ENCODE measurements at places on chromosomes 13 and 19.

DNA sequence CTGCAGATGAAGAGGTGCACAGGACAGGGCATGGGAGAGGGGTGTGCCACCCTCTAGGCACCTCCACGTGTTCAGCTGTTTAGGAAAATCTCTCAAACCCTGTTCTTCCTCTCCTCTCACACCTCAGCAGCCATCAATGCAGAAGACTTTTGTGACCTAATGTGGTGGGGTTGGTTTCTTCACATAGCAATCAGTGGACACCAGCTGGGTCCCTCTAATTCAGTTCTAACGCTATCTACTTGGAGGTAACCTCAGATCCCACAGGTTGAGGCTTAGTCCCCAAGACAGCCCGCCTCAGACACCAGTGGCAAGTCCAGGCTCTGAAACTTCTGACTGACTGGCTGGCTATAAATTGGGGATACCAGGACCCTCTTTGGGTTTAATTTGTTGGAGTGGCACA, 69.9 kb upstream of the ANKRD10 start:
- DNase-seq, result no peak

DNA sequence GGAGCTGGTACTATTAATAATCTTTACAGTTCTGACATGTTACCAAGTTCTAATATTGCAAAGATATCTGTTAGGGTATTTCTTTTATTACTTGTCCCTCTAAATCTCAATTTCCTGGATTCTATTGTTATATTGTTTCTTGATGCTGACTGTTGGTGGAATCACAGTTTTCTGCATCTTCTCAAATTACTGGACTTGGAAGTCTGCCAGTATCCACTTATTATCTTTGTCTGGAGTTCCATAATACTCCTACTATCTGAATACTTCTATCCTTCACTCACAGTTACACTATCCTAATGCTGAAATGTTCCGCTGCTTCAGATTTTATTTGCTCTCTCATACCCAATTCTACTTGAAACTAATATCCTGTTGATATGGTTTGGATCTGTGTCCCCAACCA, 1985.7 kb upstream of the PRR20A start:
- no peak for DNase-seq

DNA sequence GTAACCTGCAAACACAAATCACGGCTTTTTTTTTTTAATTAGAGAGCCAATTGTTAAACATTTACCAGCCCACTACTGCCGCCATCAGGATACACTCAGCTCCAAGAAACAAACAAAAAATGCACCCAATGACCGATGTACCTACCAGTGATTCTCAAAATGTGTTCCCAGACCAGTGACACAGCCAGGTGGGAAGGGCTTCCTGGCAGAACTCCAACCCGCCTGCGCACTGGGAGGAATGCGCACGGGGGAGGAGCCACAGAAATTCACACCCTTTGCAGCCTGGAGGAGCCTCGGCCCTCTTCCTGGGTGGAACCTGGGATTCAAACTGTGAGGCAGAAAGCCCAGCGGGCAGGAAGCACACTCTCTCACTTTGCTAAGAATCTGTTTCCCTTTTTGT, 255.9 kb downstream of the TBC1D4 start:
- no peak for DNase-seq

DNA sequence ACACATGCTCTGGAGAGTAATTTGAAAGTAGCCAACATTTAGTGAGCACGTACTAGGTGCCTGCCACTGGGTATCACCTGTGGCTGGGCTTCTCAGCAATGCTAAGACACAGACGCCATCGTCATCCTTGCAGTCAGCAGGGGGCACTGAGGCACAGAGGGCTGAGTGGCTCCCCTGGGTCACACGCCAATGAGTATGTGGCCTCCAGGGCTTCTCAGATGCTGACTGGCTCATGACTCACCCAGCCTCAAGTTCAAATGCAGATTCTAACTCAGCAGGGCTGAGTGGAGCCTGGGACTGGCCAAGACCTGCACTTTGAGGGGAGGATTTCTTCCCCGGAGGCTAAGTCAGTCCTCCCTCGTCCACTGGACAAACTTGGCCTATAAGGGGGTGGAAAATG, 115.1 kb upstream of the CACNA1A start:
- peak; percentile 67 for DNase-seq

DNA sequence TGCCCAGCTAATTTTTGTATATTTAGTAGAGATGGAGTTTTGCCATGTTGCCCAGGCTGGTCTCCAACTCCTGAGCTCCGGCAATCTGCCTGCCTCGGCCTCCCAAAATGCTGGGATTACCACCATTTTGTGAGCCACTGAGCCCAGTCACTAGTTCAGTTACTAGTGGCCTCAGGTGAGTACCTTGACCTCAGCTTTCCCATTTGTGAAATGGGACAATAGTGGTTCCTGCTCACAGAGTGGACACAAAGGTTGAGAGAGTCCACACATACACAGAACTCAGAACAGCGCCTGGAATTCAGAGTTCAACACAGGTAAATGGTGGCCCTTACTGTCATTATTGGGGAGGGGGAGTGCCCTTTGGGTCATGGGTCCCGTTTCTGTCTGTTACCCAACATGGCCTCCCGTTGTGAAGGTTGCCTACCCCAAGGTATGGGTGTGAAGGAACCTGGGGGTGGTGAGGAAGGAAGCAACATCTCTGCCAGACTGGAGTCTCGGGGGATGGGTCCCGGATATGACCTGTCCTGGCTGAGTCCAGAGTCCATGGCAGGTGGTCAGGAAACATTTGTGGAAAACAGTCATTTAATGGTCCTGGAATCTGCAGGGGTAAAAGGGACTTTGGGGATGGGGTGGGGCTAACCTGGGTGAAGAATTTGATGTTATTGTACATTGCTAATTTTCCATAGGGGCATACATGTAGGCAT, 11.7 kb upstream of the IRGC start:
- no peak for DNase-seq

DNA sequence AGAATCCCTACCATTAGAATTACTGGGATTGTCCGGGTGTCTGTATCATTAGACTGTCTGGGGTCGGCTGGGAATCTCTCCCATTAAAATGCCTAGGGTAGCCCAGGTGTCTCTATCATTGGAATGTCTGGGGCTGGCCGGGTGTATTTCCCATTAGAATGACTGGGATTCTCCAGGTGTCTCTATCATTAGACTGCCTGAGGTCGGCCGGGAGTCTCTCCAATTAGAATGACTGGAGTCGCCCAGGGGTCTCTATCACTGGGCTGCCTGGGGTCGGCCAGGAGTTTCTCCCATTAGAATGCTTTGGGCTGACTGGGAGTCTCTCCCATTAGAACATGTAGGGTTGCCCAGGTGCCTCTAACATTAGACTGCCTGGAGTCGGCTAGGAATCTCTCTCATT, 1560.7 kb downstream of the UQCRFS1 start:
- no peak for DNase-seq

GRCh38 chr19:29562299-29563297, 36.8 kb downstream of the VSTM2B start:
- DNase-seq, result no peak

Measured in AG04449 (cell line).